Lung microvascular endothelial cell (primary cell): ENCODE measurements at places on chromosomes 1 and 21. TPM values are rescaled to one million over a fixed set of nuclear protein-coding genes. Genes with fewer than 3 reads are reported as not detected.

CLCA4 gene
- not detected in 2 replicates for total RNA-seq

SFN gene
- total RNA-seq: 0.22 TPM in 1 of 2 replicates, not detected in the other

CFHR5 gene
- not detected in 2 replicates for total RNA-seq

UMODL1 gene
- not detected in 2 replicates for total RNA-seq

TIE1 gene
- 749 and 1,401 TPM in 2 replicates for total RNA-seq

CFHR4 gene
- total RNA-seq: not detected in 2 replicates

FMO4 gene
- 0.79 and 1.1 TPM in 2 replicates for total RNA-seq

DNA sequence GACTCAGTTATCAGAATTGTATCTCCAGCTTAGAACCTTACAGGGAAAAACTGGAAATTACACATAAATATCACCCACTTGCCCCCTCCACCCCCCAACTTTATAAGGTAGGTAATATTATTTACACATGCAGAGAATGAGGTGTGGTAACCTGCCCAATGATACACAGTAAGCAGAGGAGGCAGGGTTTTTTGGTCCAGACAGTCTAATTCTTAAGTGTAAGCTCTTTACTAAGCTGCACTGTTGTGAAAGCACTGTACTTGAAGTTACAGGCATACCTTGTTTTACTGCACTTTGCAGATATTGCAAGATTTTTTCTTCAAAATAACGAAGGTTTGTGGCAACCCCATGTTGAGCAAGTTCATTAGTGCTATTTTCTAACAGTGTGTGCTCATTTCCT, 24.8 kb upstream of the MYOCOS start:
- no peak for DNase-seq

DNA sequence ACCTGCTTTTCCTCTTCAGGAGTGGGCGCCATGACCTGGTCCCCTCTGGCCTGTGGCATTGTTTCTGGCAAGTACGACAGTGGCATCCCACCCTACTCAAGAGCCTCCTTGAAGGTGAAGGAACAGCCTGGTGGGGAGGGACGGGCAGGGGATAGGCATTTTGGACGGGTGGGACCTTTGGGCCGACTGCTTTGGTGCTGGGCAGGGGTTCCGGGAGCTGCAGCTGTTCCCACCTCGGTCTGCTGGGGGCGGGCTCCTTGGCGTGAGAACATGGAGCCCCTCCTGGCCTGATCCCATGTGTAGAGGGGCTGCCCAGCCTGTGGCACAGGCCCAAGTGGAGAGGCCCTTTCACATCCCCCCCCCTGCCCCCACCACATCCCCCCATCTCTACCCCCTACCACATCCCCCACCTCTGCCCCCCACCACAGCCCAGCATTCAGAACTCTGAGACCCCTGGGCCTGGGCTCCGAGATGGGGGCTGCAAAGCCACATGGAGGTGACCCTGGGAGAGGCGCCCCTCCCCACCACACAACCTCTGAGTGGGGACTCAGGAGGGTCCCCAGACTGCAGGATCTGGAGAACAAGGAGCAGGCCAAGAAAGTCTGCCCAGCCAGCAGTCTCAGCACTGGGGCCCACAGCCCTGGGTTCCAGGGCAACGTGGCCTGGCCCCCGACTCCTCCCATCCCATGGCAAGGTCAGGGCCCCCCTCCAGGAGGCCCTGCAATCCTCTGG, 50.0 kb downstream of the KCNAB2 start:
- no peak for DNase-seq

DNA sequence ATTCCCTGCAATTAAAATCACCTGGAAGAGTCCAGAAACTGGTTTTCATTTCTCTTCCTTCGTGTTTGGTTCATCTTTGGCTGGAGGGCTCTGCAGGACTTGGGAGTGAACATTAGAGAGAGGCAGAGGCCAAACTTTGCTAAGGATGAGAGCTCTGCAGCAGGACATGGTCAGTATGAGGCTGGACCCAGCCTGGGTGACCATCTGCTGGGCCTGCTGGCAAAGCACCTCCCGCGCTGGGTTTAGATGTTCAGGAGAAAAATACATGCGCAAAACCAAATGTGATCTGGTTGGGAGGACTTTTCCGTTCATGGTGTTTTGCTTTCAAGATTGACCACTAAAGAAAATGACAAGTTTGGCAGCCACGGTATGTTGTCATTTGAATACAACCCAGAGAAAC, 15.9 kb downstream of the KAZN start:
- DNase-seq: no peak

- no peak for DNase-seq
Observed at GRCh38 chr1:18965206-18966173, 9.0 kb upstream of the IFFO2 start.

GRCh38 chr1:210506689-210507088, 178.0 kb downstream of the HHAT start:
- no peak for DNase-seq

DNA sequence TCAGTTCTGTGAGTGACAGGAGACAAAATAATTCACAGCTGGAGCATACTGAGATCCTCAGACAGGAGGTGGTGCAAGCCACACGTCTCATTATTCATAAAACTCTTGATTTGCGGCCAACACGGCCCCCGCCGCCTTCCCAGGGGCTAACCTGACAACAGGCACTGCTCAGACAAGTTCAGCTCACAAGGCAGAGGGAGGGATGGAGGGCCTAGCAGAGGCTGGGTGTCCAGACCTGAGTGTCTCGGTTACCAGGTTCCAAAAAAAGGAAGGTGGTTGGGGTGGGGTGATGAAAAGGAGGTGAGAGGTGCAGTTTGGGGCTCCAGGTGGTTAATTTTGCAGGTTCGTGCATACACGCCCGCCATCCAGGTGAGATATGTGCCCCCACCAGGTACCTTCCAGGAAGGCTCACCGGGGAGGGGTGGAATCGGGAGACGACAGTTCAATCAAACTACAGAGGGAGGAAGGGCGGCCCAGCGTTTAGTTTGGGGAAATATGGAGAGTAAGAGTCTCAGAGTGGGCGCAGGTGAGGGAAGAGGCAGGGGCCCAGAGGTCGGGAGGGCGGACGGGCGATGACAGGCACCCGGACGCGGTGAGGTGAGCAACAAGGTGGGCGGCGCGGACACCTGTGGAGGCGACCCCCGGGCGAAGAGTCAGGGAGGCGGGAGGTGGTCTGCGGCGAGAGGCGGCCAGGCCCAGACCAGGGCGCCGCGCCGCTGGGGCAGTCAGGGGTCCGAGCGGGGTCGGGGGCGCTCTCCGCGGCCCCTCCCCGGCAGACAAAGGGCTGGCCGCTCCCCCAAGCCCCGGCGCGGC, 629 bp downstream of the CTNNBIP1 start:
- DNase-seq: peak; percentile 40

DNA sequence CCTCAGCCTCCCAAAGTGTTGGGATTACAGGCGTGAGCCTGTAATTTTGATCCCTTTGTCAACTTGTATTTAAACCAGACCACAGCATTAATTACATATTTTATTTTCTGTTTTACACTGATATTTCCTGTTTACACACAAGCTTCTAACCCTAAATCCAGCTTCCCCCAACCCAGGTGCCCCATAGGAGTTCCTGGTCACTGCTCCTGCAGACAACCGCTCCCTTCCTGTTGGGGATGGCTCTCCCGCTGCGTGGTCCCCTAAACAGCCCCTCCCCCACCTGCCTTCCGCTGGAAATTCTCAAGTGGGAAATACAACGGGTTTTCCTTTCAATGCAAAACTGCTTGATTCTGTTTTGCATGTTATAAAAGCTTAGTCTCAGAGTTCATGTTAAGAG, 3.7 kb downstream of the CSTB start:
- no peak for DNase-seq

- DNase-seq: no peak
Observed at GRCh38 chr1:29055160-29055559, 68.5 kb downstream of the TMEM200B start.

DNA sequence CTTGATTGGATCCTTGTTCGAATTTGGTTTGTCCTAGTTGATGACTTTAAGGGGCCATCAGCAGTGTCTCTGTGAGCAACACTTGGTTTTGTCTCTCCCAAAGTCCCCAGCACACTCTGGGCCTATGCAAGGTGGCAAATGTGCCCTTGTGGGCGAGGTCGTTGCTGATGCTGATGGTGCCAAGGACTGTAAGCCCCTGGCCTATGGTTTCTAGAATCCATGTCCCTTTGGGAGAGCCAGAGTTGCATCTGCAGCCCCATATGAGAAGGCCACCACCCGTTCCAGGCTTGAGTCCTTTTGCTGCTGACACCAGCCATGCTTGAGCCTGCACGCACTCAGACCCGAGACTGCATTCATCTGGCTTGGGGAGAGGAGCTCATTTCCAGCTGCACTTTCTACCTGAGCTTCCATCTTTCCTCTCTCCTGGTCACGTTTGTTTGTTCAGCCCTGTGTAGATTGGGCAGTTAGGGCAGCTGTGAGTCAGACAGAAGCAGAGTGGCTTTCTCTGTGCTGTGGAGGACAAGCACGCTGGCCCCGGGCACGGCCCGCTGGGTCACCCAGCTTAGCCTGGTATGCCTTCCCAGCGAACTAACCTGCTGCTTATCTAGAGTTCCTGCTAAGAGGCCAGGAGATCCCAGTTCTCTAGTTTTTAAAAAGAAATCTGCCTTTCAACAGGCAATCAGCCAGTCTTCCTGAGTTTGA, 52.1 kb upstream of the CSF3R start:
- DNase-seq: no peak

GRCh38 chr1:202791077-202791747, 17.0 kb downstream of the KDM5B start:
- no peak for DNase-seq

DNA sequence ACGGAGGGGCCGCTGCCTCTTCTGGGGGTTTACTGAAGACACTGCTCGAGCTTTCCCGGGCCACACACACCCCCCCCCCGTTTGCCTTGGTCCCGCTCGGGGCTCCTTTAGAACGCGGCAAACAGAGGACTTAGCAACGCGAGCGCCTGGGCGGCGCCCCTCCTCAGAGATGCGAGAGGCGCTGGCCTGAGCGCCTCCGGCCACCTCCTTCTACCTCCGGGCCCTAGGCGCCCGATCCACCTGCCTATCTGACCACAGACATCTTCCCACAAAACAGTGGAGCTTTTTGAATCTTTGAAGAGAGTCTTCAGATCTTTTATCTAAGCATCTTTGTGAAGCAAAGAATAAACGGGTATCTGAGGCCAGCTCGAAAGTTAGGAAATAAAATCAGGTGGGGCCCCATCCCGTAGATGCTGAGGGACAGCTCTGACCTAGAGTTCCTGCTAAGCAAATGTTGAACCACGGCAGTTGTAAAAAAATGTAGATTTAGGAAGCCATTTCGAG, 436 bp upstream of the TTLL7 start:
- no peak for DNase-seq

DNA sequence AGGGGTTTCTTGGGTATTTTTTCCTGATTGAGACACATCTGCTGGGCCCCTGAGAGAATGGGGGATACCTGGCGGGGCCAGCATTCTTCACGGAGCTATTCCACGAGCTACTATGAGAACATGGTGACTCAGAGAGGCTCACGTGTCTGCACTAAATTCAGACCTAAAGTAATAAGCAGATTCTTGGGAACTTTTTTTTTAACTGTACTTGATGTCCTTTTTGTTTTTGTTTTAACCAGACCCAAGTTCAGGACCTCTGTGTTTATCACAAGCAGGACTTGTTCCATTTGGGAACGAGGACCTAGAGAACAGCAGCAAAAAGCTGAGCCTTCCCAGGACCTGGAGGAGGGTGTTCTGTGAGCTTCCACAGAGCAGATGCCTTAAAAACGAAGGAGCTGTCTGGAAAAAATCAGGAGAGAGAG, 44.0 kb downstream of the EVA1C start:
- no peak for DNase-seq

DNA sequence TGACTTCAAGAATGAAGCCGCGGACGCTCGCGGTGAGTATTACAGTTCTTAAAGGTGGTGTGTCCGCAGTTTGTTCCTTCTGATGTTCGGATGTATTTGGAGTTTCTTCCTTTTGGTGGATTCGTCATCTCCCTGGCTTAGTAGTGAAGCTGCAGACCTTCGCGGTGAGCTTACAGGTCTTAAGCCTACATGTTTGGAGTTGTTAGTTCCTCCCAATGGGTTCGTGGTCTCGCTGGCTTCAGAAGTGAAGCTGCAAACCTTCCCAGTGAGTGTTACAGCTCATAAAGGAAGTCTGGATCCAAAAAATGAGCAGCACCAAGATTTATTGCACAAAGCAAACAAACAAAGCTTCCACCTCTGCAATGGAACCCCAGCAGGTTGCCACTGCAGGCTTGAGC, 14.7 kb downstream of the LDLRAD1 start:
- DNase-seq: no peak

GRCh38 chr1:204560590-204561150, 44.5 kb downstream of the MDM4 start:
- peak; percentile 23 for DNase-seq

DNA sequence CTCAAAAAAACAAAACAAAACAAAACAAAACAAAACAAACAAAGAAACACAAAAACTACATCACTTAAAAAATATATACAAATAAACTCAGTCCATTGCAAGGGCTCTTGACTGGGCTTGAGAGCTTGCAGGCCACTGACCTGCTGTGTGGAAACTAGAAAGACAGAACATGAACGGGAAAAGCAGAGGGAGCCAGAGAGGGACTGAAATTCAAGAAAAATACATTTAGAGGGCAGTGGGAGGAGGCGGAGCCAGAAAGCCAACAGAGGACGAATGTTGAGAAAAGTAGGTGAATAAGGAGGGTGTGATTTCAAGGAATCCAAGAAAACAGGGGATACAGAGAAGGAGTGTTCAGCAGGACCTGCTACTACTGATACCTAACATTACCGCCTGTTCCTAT, 41.4 kb upstream of the PLA2G2C start:
- DNase-seq: no peak

DNA sequence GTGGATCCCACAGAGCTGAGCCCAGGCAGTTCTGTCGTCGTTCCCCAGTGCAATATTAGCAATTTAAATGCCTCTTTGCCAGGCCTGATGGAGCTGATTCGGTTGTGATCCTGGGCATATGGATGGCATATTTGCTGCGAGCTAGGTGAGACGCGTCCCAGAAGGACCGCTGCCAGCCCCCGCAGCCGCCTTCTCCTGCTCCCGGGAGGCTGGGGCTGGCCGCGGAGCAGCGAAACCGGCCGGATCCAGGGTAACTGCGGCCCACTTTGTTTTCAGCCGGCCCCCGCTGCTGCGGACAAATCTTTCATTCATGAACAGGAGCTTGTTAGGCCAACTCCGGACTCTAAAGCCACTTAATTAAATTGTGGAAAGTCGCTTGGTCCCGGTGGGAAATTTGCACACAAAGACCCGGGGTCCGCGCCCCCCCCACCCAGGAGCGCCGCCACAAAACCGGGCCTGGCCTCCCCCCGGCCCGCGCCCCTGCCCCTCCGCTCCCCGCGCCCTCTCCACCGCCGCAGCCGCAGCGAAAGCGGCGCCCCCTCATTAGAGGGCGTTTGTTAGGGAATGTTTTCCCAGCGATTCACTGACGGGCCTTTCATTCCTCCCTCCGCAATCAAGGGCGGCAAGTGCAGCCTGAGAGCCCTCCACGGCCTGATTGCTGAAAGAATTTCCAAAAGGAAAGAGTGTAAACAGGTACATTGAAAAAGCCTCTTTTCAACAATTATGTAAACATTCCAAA, 383.3 kb downstream of the RRAGC start:
- no peak for DNase-seq

DNA sequence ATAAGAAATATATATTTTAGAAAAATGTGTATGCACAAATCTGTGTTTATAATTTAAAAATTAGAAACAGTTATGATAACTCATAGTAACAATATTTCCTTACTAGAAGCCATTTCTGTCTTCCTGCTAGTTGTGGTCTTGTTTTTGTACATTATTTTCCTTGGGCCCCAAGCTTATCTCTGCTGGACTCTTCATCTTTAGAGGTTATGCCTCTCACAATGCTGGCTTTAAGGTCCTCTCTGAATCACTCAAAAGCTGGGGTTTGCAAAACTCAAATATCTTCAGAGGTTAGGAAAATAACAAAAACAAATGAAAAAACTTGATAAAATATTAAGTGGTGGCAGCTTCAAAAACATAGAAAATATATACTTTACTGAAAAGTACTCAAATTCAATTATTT, 133.8 kb downstream of the PTPRC start:
- no peak for DNase-seq
